AG09319 (cell line): ENCODE measurements at places on chromosomes 1 and 21.

- no peak for DNase-seq
Measured at GRCh38 chr1:44330935-44331334, 24.1 kb downstream of the ERI3 start.

DNA sequence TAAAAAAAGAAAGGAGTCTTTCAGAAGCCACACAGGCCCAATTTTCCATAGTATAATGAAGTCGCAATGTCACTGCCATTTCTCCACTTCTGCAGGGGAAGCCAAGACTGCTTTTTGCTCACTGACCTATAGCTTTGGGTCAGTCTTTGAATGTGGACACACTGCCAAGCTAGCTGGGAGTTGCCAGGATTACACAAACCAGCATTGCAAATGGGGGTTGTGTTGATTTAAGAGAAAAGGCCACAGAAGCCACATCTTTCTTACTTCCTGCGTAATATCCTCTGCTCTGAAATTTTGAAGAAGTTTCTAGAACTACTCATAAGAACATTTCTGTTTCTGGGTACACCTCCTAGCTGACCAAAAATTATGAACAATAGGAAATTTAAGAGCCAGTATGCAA is 45.8 kb upstream of the SAMSN1 start:
- peak; percentile 5 for DNase-seq

- no peak for DNase-seq
Measured at GRCh38 chr1:21126324-21126723, 50.4 kb downstream of the EIF4G3 start.

GRCh38 chr1:107548276-107548675 is 407.4 kb downstream of the NTNG1 start:
- DNase-seq: no peak

DNA sequence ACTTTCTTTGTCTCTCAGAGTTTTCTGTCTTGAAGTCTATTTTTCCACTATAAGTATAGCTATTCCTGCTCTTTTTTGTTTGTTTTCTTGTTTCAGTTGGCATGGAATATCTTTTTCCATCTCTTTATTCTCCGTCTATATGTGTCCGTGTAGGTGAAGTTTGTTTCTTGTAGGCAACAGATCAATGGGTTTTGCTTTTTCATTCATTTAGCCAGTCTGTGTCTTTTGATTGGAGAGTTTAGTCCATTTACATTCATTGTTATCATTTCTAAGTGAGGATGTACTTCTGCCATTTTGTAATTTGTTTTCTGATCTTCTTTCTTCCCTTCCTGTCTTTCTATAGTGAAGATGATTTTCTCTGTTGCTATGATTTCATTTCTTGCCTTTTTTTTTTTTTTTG is 132.5 kb upstream of the GPR52 start:
- DNase-seq: no peak

DNA sequence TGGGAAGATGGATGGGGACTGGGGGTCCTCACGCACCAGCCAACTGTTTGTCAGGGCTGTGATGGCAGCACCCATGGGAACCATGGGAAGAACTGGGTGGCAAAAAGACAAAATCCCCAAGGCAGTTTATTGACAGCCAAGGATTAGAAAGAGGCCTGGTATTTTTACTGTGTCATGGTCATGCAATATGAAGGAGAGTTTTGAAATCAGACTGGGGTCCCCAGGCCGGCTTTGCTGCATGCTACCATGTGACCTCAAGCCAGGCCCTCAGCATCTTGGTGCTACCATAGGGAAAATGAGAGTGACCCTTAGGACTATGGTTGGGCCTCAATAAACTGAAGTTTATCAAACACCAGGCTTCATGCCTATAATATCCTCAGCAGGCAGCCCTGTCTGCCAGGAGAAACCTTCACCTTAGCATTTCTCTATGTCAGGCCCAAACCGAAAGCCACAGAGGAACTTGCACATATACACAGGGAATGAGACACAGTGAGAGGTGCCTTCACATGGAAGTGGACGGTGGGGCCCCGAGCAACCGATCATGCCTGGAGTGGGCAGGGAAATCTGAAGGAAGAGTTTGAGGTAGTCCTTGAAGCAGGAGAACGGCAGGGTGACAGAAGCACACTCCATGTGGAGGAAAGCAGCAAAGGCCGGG is 203.2 kb downstream of the HIVEP3 start:
- DNase-seq: no peak

- DNase-seq: no peak
Measured at GRCh38 chr1:64251971-64252370, 48.5 kb downstream of the UBE2U start.

GRCh38 chr1:93317207-93317606 is 28.5 kb upstream of the DR1 start:
- DNase-seq: no peak

DNA sequence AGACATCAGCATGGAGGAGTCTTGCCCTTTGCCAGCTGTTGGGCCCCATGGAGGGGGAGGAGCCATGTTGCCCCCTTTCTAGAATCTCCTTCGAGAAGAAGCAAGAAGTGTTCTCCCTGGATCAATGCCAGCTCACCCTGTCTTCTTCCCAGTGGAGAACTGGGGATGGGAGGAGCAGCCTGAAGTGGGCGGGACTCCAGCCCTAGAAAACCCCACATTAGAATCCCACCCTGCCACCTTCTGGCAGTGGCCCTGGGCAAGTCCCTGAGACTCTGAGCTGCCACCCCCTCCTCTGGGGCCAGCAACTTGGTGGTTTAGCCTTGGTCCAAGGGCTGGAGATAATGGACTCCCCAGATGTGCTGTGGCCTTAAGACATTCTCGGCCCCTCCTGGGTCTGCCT is 51.7 kb downstream of the PAX7 start:
- no peak for DNase-seq

GRCh38 chr1:200448034-200448762 is 38.4 kb upstream of the ZNF281 start:
- DNase-seq: no peak

DNA sequence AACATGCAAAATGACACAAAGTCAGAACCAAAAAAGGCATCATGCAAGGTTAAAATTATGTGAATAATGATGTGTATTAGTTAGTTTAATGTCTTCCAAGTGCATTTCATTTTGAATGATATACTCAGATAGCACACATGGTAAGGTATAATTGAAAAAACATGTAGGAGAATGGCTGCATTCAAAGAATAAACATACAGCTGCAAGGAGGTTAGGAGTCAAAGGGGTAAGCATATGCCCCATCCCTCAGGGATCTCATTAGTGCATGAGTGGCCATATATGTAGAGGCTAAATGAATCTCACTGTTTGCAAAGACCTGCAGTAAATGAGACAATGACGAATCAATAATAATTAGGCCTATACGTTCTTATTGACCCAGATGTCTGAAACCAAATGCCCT is 179.7 kb upstream of the HOOK1 start:
- no peak for DNase-seq

- DNase-seq: no peak
Measured at GRCh38 chr1:109252167-109252892, 3.0 kb downstream of the CELSR2 start.

DNA sequence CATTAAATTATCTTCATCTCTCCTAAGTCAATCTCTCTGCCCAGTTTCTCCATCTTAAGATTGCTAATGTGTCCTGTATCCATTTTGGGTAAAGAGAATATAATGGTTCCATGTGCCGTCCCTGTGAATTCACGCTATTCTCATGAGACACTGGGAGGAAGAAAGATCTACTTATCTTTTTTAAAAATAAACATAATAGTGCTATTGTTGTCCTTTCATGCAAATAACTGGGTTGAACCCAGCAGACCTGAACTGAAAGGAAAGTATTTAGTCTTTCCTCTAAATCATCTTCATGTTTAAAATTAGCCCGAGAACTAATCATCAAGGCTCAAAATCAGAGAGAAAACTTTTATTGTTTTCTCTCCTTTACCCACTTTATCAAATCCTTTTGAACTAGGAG is 22.4 kb downstream of the SLAMF1 start:
- DNase-seq: no peak

GRCh38 chr1:82260051-82260450 is 459.3 kb downstream of the ADGRL2 start:
- DNase-seq: no peak

GRCh38 chr1:180762796-180763195 is 131.0 kb downstream of the XPR1 start:
- DNase-seq: no peak

GRCh38 chr1:11534846-11535245 is 55.9 kb downstream of the DISP3 start:
- no peak for DNase-seq

- DNase-seq: no peak
Measured at GRCh38 chr1:225896494-225896893, 7.5 kb upstream of the LEFTY1 start.

GRCh38 chr1:203628201-203629015 is 1.8 kb downstream of the ATP2B4 start:
- DNase-seq: peak; percentile 23

DNA sequence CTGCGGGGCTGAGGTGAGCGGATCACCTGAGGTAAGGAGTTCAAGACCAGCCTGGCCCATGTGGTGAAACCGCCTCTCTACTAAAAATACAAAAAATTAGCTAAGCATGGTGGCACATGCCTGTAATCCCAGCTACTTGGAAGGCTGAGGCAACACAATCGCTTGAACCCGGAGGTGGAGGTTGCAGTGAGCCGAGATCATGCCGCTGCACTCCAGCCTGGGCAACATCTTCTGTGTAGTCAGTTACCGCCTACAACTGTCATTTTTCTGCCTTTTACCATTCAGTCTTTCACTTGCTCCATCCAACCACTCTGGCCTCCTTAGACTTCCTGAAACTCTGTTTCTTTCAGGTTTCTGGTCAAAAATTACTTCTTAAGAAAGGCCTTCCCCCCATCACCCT is 2.2 kb downstream of the MYCBP start:
- DNase-seq: no peak

GRCh38 chr1:153540394-153541361 is at the start of gene S100A5:
Gene S100A5, minus strand, starts transcription at chr1:153540934. Its CDS starts 743 bp downstream, at chr1:153540191.
- no peak for DNase-seq

DNA sequence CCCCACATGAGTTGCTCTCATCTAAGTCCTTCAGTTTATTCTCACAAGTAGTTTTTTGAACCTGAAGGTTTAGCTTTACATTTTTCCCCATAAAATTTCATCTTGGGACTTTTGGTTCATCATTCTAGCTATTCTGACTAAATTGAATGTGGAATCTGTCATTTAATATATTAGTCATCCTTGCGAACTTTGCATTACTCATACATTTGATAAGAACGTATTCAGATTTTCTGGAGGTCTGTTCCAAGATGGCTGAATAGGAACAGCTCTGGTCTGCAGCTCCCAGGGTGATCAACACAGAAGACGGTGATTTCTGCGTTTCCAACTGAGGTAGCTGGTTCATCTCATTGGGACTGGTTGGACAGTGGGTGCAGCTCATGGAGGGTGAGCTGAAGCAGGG is 59.8 kb upstream of the CSF1 start:
- DNase-seq: no peak

DNA sequence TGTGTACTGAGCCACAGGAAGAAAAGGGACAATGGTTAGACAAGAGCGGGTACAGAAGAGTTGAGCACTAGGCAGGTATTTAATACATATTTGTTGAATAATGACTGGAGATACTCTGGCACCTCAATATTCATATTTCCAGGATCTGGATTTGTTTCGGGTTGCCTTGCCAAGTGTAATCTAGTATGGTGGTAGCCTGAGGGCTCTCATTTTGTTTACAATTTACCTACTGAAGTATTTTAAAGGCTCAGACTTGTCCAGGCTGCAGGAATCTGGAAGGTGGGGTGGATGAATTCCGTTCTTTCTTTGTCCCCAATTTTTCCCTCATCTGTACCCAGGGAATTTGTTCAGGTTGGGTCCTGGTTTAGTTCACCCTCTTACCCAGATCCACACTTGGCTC is 95.0 kb downstream of the CACHD1 start:
- no peak for DNase-seq

DNA sequence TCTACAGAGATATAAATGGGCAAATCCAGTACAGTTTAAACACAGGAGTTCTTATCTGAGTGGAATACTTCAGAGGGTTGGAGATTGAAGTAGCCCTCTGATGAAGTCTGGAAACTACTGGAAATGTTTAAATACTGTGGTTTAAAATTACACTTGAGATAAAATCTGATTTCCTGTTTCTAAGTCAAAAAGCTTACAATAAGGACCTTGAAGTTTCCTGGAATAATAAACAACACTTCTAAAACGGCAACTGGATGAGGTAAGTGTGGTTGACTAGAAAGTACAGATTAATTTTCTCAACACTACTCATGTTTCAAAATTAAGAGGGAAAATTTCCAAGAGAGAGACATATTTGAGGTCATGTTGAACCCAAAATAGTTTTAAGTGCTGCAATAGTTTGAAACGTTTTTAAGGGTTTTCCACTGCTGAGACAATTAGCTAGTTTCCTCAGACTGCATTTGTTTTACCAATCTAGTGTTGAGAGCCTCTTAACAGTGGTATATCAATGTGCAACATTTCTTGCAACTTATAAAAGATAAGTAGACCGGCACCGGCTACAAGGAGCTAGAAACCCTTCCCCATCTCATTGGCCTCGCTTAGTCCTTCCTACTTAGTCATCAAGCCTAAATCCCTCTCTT is 27.4 kb downstream of the KCNA3 start:
- no peak for DNase-seq

- DNase-seq: no peak
Measured at GRCh38 chr1:224217655-224218623, 34.9 kb downstream of the DEGS1 start.

DNA sequence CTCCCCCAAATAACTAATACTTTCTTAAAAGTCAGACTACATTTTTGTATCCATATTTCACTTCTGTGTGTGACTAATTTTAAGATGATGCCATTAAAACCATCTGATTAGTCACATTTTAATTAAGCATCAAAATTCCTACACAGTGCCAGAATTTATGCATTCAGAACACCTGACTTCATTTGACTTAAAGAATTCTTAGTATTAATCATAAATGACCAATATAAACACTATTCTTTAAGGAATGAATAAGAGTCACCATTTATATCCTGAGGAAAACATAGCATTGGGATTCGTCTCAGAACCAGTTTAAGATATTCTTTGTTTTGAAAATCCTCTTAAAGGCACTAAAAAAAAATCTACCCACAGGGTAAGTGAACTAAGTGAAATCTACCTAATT is 37.0 kb downstream of the TM2D1 start:
- no peak for DNase-seq

DNA sequence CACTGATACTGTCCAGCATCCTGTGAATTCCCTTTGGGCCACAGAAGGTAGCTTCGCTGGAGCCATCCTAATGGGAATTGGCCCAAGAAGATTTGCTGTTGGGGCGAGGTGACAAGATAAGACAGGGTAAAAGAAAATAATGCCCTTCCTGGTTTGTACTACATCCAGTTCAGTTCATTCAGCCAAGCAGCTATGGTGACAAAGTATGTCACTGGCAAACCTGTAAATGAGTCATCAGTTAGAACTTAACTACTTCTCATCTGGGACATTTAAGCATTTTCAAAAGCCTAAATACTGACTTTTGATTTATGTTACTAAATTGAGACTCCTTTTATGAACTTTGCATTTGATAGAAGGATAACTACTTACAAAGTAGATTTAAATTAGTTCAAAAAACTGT is 54.2 kb downstream of the WDR64 start:
- no peak for DNase-seq
